ENCODE measurements at places on chromosomes 1 and 21.

GRCh38 chr1:50858761-50859160 lies 101.3 kb downstream of the FAF1 start:
- DNase-seq, result no peak

GRCh38 chr1:1024149-1024770 lies 4.3 kb downstream of the AGRN start:
- no peak for DNase-seq

DNA sequence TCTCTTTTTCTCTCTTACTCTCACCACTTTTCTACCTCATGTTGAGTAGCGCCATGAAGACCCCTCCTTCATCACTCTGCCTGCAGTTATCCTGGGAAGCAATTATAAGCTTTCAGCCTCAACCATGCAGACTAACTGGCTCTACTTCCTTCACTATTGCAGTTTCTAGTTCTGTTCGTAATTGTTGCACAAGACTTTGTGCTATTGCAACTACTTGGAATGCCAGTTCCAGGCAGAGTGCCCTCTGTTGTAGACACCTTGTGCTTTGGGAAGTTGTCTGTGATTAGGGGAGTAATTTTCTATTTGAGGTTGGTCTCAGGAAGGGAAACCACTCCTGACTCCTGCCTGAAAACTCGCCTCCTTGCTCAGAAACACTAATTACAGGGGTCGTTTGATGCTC lies 19.4 kb downstream of the PGM1 start:
- DNase-seq, result no peak

DNA sequence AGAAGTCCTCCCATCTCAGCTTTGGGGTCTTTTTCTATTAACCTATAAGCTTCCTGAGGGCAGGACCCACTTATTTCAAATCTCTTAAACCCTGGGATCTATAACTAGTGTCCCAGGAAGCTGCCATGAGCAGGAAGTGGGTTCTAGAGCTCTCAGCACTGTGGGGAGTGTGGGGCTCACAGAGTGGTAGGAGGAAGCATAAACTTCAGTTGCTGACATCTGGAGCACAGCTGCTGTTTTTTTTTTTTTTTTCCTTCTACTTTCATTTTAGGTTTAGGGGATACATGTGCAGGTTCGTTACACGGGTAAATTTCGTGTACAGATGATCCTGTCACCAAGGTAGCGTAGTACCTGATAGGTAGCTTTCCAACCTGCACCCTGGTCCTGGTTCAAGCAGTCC lies 59.3 kb downstream of the AK4 start:
- no peak for DNase-seq

DNA sequence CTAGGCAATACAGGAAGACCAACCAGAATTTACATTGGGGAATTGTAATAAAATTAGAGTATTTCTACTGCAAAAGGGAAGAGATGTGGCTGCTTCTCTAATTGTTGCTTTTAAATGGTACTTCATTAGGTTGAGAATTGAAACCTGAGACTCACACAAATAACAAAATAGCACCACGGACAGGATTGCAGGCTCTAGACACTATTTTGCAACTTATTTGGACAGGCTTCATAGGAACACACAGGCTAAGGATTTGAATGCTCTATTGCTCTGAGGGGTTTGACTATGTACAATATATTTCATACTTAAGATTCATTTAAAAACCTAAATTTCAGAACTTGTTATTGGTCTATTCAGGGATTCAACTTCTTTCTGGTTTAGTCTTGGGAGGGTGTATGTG lies 79.6 kb downstream of the ATP1B1 start:
- no peak for DNase-seq

DNA sequence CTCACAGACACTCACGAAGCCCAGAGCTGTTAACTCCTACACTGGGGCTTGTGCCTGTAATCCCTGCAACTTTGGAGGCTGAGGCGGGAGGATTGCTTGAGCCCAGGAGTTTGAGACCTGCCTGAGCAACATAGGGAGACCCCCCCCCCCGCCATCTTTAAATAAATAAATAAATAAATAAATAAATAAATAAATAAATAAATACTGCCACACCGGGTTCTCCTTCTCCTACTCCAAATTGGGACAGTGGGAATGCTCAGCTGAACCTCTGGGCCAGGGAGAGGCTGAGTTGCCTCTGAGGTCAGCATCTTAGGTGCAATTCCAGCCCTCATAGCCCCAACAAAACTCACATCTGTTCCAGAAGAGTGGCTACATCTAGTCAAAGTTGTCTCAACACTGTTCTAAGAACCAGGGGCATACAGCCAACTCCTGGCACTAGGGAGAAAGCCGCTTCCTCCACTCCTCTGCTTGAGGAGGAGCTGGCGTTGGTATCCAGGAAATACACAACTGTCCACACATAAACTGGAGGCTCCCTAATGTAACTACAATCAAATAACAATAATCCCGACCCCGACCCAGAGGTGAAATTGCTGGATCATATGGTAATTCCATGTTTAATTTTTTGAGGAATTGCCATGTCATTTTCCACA lies 27.0 kb downstream of the C1orf216 start:
- no peak for DNase-seq

DNA sequence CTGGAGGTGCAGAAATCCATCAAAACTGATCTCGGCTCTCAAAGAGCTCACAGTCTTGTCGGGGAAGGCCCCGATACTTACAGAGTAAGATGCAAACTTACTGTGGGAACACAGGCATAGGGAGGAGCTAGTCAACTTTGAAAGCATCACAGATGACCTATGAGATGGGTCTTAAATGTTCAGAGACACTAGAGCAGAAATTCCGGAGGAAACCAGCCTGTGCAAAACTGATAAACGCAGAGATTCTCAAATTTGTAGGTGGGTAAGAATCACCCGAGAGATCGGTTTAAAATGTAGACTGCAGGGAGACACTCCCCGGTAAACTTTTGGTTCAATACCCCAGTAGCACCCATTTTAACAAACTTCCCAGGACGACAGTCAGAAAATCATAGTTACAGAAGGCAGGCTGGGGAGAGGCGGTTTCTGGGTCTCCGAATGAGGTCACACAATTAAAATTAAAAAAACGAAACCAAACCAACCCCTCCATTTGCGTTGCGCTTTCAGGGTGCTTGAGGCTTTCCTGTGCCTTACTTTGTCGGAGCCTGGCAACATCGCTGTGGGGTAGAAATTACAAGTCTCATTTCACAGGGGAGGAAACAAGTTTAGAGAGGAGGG lies 755 bp upstream of the THRAP3 start:
- peak; percentile 61 for DNase-seq

GRCh38 chr1:81337226-81337625 lies 463.5 kb upstream of the ADGRL2 start:
- no peak for DNase-seq

Data from fibroblast of skin of scalp (primary cell).